Fibroblast of skin of right quadriceps (primary cell): ENCODE measurements at places on chromosomes 2 and 18.

DNA sequence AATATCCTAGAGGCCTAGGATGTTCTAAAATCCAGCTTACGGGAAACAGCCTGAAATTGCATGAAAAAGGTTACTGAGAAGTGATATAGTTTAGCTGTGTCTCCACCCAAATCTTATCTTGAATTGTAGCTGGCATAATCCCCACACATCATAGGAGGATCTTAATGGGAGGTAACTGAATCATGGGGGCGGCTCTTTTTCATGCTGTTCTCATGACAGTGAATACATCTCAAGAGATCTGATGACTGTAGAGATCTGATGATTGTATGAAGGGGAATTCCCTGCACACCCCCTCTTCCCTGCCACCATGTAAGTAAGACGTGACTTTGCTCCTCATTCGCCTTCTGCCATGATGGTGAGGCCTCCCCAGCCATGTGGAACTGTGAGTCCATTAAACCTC, 385.6 kb upstream of the ID2 start:
- no peak for DNase-seq

GRCh38 chr2:55357927-55358326, 61.7 kb downstream of the CCDC88A start:
- peak; percentile 46 for DNase-seq

- peak; percentile 95 for DNase-seq
Observed at GRCh38 chr2:137928547-137929518, 35.4 kb upstream of the HNMT start.

GRCh38 chr2:126696644-126697520, 40.9 kb downstream of the GYPC start:
- no peak for DNase-seq

GRCh38 chr18:59799383-59800015, 100.3 kb upstream of the PMAIP1 start:
- peak; percentile 25 for DNase-seq

- DNase-seq = no peak
Observed at GRCh38 chr2:196369967-196370366, 198.6 kb upstream of the STK17B start.

DNA sequence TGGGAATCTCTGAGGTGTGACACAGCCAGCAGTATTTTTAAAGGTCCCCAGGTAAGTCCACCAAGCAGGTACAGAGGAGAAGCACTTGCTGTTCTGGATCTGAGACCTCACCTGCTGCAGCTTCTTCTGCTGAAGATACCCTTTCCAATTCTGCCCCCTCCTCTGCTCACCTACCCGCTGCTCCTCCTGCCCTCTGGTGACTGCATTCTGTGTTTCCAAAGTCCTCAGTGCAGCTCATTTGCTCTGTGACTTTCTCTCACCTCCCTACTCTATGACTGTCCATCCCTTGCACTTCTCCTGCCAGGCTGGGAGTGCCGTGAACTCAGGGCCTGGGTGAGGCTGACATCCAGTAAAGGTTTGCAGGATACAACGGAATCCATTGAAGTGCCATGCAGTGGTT, 205.2 kb upstream of the LYPD1 start:
- DNase-seq = no peak

DNA sequence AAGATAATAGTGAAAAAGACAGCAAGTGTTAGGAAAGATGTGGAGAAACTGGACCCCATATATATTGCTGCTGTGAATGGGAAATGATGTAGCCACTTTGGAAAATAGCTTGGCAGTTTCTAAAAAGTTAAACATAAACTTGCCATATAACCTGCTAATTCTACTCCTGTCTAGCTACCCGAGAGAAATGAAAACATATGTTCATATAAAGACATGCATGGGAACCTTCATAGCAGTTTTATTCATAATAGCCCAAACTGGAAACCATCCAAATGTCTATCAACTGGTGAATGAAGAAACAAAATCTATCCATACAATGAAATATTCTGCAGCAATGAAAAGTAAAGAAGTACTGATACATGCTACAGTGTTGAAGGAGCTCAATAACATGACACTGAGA, 50.4 kb upstream of the NABP1 start:
- no peak for DNase-seq

DNA sequence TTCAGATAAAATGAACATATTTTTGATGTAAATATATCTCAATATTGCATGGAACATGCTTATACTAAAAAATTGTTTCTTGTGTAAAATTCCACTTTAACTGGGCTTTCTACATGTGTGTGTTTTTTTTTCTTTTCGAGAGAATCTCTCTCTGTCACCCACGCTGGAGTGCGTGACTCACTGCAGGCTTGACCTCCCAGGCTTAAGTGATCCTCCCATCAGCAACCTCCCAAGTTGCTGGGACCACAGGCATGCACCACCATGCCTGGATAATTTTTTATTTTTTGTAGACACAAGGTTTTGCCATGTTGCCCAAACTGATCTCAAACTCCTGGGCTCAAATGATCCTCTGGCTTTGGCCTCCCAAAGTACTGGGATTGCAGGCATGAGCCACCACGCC, 254.6 kb downstream of the LOXHD1 start:
- peak; percentile 39 for DNase-seq

DNA sequence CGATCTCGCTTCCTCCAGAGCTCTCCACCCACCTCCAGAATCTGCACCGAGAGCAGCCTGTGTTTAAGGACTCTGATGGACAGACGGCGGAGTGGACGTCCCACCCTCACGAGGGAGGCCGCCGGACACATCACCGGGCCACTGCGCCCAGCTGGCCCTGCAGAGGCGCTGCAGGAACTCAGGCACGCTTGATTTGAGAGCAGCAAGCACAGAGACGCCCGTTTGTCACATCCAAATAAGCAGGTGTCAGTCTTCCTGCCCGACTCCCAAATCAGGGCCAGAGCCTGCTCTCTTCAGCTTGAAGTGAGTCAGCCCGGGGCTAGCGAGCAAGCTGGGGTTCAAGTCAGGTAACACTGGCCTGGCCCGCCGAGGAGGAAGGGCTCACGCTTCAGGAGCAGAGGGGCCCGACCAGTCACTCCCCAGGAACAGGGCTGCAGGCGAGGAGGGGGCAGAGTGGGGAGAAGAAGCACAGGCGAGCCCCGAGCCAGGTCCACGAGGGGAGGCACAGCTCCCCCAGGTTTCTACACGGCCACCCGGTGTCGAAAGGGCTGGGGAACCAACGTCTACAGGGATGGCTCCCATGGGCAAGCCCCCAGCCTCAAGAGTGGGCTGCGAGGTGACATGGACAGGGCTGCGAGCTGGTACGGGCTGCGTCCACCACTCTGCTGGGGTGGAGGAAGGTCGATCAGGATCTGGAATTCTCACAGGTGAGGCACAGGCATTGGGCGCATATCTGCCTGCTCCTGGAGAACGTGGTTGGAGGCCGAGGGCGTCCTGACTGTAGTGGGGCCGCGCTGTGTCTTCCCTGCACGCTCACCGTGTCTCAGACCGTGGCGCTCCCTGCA, 52.5 kb upstream of the CTDP1 start:
- DNase-seq = no peak

DNA sequence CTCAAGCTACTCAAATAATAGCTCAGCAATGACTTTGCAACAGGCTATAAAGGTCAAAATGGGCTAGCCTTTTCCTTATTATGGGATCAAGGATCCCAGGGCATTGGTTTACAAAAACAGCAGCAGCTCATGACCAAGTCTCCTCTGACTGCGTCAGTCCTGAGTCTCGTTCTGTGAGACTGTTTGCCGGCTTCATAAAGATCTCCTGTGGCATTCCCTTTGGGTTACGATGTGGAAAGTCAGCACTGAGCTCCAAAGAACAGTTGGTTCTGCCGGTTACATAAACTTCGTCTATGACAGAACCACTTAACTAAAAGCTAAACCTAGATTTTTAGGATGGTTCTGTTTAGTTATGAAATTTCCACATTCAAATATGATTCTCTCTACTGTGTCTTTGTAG, 674.9 kb downstream of the ZEB2 start:
- no peak for DNase-seq

GRCh38 chr2:84388133-84388532, 70.9 kb downstream of the SUCLG1 start:
- DNase-seq = no peak

DNA sequence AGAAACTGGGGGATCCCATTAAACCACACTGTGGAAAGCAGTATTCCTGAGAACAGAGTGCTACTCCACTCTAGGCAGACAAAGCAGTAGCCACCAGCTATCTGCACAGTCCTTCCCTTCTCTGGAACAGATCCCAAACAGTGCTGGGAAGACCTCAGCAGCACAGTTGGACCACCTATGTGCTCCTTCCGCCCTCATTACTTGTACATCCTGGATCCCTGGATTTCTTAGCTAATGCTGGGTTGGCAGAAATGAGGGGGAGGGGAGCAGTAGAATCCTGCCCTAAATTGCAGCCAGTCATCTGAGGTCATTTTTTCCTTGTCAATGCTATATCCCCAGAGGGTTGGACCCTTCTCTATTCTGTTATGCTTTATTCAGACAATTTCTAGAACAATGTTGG, 13.8 kb upstream of the MALT1 start:
- DNase-seq = no peak
